ENCODE measurements at places on chromosomes 3 and 15. TPM values are rescaled to one million over a fixed set of nuclear protein-coding genes. Genes with fewer than 3 reads are reported as not detected.

ZIC1 gene
- 12.6 TPM for polyA plus RNA-seq

TRANK1 gene
- polyA plus RNA-seq: 5.0 TPM

CTSH gene
- 38.3 TPM for polyA plus RNA-seq

PLSCR5 gene
- not detected for polyA plus RNA-seq

WDR72 gene
- 0.09 TPM for polyA plus RNA-seq

LCTL gene
- 0.13 TPM for polyA plus RNA-seq

PRR20G gene
- polyA plus RNA-seq: not detected

CPA3 gene
- polyA plus RNA-seq: 1.1 TPM

RFTN1 gene
- polyA plus RNA-seq: 22.2 TPM

HRG gene
- polyA plus RNA-seq: 0.18 TPM

CDC25A gene
- polyA plus RNA-seq: 4.0 TPM

VGLL3 gene
- polyA plus RNA-seq: 37.5 TPM

MUC20 gene
- polyA plus RNA-seq: 6.6 TPM
